SK-N-SH (cell line): ENCODE measurements at places on chromosomes 13 and 19.

GRCh38 chr13:102235689-102236088, 166.2 kb downstream of the FGF14 start:
- no peak for DNase-seq

DNA sequence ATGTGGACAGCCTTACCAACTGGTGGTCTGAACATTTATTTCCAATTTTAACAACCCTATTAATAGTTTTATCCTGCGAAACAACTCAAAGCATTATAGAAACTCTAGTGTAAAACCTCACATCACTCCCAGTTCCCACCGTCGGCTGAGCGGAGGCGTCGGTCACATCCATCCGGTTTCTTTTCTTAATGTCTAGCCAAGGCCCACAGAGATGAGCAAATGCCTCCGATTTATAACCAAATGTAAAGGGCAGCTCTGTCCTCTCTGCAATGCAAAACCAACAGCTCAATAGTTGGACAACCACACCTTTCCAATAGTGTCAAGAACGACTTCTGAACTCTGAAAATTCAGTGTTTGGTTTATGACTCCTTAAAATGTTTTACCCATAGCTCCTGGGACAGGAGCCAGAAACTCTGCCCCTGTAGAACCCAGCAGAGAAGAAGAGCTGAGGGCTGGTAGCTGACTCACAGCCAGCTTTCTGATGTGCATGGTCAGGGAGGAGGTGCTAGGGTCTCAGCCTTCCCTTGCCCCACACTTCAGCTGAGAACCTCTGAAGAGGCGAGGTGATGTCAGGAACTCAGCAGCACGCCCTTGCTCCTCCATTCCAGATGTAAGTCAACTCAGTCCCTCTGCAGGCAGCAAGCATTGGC, 90.2 kb upstream of the UQCRFS1 start:
- no peak for DNase-seq

DNA sequence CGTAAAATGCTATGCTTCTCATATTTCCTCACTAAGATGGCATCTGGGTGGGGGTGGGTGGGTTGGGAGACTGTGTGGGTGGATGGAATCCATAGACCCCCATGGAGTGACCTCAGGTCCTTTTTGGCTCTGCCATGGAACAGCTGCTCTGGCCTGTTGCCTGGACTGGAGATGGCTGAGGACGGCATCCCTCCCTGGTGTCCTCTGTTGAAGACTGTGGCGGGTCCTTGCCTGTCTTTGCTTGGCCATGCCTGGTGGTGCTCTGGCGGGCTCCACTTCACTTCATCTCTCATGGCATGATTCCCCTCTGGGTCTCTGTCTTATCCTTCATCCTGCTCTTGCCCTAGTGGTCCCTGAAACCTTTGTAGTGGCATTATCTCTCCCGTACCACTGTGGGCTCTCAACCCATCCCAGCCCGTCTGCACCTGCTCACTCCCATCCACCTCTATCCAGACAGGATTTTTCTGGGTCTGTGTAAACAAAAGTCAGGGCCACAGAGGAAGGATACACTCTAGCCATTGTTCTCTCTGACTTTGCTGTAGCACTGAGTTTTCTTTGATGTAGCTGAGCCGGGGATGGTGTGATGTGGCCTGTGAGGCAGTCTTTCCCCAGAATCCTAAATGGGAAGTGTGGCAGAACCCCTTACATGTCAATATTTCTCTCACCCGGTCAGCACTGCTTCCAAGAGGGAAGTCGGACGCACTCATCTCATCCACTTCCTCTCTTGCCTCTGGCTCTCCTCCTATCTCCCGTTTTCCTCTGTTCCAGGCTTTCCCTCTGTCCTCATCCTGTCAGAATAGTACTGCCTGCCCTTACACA, 36.1 kb downstream of the WDFY2 start:
- DNase-seq = no peak

DNA sequence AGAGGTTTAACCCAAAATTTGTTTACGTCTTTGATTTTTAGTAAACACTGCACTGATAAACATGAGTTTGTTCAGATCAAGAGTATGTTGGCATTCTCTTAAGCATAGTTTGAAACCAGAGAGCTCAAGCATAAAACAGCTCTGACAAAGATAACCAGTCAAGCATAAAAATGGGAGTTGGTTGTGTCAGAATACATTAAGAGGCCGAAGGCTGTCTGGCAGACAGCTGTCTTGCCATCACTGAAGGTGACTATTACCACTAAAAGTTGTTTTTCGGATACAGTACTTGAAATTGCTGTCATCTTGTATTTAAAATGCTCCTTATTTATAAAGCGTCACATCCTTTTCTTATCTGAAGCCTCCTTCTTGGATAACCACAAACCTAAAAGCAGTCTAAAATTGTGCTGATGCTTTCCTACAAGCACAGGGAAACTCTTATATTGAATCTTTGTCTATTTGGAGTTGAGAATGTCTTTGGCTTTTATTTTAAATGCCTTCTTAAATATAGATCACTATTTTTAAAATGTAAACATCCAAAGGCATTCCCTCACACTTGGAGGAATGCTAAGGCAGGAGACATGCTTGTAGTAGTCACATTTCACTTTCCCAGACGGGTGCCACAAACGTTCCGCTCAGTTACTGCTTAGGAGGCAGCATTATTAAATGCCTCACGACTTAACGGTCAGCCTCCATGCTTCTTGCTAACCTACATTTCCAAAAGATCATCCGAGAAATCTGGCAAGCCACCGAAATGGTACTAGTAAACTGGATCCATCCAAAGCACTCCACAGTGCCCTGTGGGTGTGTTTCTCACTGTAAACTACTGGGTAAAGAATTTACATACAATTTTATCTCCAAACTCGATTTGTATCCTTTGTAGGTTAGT, 1.5 kb downstream of the SMAD9 start:
- DNase-seq = peak; percentile 25

DNA sequence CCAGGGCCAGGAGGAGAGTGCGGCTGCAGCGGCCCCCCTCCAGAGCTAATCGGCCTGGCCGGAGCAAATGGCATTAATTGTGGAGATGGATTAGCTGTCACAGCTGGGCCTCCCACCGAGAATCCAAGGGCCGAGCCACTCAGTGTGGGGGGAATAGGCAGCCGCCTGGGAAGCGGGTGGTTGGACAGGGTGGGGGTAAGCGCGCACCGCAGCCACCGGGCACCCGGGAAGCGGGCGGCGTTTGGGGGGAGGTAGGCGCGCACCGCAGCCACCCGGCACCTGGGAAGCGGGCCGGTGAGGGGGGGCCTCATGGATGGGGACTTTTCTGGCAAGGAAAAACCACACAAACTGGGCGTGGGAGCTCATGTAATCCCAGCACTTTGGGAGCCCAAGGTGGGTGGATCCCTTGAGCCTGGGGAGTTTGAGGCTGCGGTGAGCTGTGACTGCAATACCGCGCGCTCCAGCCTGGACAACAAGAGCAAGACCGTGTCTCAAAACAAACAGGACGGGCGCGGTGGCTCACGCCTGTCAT, 9.7 kb downstream of the R3HDM4 start:
- DNase-seq = peak; percentile 62
